Kidney tubule cell (primary cell): ENCODE measurements at places on chromosomes 12 and 14.

- DNase-seq: peak; percentile 20
Measured at GRCh38 chr12:124613151-124613585, 45.8 kb upstream of the NCOR2 start.

GRCh38 chr12:18749386-18749957, 11.6 kb downstream of the CAPZA3 start:
- no peak for DNase-seq

- no peak for DNase-seq
Measured at GRCh38 chr12:104710940-104711689, 247.0 kb downstream of the SLC41A2 start.

GRCh38 chr14:70567791-70568190, 32.7 kb downstream of the MED6 start:
- DNase-seq: peak; percentile 55

DNA sequence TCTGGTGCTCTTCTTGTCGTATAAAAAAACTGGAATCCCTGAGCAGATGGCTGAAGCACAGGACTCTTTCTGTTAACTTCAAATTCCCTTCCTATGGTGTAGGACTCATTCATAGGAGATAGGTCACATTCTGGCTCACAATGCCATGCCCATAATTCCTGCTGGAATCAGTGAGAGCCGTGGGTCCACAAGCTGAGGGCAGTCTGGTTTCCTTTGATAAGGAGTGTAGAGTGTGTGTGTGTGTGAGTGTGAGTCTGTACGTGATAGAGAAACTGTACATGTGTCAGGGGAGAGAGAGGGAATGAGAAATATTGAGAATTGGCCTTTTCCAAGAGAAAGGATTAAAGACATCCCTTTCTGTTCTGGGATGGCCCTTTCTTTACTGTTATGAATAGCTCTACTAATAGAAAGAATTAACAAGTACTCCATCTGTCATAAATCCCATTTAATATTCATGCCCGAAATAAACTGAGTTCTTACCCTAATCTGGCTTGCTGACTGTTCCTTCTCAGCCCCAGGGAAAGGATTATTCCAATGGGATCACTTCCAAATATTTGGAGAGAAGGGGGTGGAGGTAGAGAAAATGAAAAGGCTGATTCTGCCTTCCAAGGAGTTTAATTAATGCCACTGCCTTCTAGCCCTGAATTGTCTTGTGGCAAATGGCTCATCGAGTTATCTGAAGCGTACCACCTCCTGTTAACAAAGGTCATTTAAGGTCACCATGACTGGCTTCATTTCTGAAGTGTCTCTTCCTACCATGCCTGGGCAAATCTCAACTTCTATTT, 79.0 kb downstream of the TMX1 start:
- DNase-seq: peak; percentile 60

- DNase-seq: no peak
Measured at GRCh38 chr12:13209436-13210235, 13.1 kb downstream of the EMP1 start.

DNA sequence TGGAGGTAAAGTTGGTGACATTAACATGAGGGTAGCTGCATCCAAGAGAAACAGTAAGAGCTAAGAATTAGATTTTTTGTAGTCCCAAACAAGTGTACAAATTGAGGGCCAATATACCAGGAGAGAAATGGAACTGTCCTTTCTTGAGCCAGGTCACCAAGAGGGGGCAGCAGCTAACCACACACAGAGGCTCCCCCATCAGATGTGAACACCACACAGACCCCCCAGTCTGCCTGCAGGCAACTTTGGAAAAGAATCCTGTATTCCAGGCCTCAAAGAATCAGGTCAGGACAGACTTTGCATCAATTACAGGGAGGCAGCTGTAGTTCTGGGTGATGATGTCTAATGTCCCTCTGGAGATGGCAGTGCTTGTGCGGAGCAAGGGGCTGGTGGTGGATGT, 77.9 kb downstream of the SPTB start:
- DNase-seq: peak; percentile 22

GRCh38 chr12:91892081-91892855, 253.4 kb downstream of the BTG1 start:
- DNase-seq: no peak

GRCh38 chr14:49960453-49960852, 67.6 kb downstream of the ARF6 start:
- DNase-seq: no peak

DNA sequence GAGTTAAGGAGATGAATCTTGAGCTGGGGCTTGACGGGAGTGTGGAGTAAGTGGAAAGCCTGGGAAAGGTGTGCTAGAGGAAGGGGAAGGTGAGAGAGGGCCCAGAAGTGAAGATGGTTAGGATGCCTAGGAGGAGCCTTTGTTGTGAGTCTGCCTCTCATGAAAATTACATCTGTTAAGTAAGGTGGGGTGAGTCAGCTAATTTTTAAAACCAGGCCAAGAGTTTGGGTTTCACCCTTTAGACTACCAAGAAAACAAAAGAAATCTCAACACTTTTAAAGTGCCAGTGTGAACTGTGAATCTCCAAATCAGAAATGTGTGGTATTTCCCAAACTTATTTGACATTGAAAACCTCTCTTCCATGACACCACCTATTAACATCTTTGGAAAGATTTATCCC, 185.2 kb downstream of the CRADD start:
- DNase-seq: no peak

DNA sequence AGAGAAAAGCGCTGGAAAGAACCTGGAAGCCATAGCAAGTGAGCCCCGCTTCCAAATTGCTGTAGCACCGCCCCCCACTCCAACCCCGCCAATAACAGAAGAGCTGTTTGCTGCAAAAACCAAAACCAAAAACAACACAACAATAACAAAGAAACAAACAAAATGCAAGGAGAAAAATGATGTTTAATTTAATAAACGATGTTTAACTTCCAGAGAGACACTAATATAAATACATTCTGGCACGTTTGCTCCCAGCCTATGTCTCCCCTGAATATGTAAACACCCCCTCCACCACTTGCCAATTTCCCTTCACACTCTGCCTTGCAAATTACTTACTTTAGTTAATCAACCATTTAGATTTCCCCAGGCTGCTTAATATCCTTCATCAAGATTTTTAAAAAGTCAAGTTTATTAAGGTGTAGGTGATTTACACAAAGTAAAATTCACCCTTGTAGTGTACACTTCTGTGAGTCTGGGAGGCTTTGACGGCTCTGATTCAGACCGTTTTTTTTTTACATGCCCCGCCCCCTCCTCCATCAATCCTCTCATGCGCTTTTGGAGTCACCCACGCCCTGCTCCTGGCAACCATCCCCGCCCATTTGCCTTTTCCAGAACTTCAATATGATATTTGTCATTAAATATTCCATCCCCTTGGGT, 482 bp upstream of the IFI27L2 start:
- peak; percentile 43 for DNase-seq

DNA sequence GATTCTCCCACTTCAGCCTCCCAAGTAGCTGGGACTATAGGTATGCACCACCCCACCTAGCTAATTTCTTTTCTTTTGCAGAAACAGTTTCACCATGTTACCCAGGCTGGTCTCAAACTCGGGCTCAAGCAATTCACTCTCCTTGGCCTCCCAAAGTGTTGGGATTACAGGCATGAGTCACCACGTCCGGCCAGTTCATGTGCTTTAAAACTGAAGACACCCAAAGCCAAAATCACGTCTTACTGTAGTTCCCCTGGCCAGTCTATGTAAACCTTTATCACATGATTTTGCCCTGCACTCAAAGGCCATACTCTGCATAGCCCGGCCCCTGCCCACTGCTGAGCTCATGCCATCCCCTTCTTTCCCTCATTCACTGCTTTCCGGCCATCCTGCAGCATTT, 4.5 kb downstream of the ALKBH2 start:
- DNase-seq: no peak

- DNase-seq: no peak
Measured at GRCh38 chr14:96097752-96098151, 58.6 kb downstream of the C14orf132 start.

DNA sequence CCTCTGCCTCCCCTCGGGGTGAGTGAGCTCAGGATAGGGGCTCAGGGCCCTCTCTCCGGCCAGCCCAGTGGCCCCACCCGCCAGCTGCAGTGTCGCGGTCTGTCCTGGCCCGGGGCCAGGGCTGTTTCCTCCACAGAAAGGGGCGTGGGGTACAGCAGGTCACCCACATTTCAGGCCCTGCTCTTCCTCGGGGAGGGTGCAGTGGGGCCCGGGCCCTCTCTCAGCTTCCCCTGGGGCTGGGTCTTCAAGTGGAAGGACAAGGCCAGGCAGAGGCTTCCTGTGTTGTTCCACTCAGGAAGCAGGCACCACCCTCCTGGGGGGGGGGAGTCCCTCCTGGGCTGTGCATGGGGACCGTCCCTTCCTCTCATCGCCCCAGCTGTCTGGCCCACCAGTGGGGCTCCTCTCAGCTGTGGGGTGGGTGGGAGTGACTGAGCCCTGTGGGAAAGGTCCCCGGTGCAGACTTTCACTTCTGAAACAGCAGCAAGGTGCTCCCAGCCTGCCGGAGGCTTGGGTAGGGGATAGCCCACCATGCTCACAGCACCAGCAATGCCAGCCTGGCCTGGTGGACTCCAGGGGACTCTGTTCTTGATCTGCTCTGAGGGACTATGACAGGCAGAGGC, 3.7 kb downstream of the GPR132 start:
- no peak for DNase-seq

GRCh38 chr12:69337311-69338090, 10.7 kb upstream of the LYZ start:
- no peak for DNase-seq

- no peak for DNase-seq
Measured at GRCh38 chr14:99345472-99345871, 73.5 kb upstream of the BCL11B start.

GRCh38 chr14:74792249-74793039, 29.3 kb downstream of the YLPM1 start:
- DNase-seq: peak; percentile 49

DNA sequence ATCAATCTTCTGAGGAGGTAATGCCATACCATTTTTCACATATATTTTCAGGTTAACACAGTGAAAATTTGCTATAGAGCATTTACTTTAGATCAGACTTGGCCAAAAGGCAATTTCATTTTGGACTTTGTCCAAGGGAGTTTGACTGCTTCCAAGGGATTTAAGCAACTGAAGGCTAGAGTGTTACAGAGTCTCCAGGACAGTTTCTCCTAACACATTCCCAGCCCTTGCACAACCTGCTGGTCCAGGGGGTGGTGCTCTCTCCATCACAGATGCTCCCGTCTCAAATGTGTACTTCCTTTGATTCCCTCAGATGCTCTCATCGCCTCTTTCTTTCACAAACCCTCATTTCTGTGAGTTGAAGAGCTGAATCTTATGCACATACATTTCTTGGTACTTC, 143.1 kb downstream of the TPH2 start:
- no peak for DNase-seq

- DNase-seq: no peak
Measured at GRCh38 chr14:56159066-56159465, 40.9 kb downstream of the PELI2 start.

- no peak for DNase-seq
Measured at GRCh38 chr12:125773033-125773640, 707.9 kb downstream of the AACS start.

GRCh38 chr12:39626033-39626814, 6.6 kb upstream of the ABCD2 start:
- DNase-seq: no peak

DNA sequence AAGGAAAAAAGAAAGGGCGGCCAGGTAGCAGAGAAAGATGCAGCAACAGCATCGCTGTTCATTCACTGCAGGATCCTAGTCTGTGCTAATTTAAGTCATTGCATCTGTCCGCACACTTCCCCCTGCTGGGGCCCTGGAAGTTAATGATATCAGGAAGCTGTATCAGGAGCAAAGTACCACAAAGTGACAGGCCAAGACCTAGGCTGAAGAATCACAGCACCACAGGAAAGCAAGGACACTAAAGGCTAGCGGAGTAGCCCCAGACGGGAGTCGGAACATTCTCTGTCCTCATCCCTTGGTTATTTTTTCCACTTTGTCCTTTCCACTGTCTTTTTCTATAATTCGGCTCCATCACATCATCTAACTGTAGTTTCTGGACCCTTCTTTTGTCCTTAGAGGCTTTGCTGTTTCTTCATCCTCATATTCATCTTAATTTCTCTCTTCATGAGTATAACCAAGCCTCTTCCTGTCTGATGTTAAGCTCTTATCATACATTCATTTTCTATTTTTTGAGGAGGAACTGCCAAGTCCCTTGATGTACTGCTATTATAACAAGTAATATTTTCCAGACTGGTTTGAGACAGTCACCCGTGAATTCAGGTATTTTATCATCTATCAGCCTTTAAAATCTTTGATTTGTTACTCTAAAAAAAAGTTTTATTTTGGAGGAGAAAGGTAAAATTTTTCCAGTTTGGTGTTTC, 28.3 kb downstream of the DUSP16 start:
- DNase-seq: no peak

GRCh38 chr12:105107171-105107493, 399 bp upstream of the WASHC4 start:
- no peak for DNase-seq

DNA sequence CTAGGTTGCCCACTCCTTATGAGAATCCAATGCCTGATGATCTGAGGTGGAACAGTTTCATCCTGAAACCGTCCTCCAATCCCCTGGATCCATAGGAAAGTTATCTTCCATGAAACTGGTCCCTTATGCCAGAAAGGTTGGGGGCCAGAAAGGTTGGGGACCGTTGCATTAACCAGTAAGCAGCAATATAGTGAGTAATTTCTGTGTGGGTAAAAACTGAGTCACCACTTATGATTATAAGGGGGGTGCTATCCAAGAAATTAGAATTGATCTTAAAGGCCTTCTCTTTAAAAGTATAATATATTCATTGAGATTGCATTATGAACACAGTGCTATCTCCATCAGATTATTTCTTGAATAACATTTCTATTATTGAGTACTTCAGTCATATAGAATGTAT, 97.2 kb downstream of the PCNX1 start:
- no peak for DNase-seq

GRCh38 chr12:8950221-8950527, 729 bp upstream of the M6PR start:
- no peak for DNase-seq

DNA sequence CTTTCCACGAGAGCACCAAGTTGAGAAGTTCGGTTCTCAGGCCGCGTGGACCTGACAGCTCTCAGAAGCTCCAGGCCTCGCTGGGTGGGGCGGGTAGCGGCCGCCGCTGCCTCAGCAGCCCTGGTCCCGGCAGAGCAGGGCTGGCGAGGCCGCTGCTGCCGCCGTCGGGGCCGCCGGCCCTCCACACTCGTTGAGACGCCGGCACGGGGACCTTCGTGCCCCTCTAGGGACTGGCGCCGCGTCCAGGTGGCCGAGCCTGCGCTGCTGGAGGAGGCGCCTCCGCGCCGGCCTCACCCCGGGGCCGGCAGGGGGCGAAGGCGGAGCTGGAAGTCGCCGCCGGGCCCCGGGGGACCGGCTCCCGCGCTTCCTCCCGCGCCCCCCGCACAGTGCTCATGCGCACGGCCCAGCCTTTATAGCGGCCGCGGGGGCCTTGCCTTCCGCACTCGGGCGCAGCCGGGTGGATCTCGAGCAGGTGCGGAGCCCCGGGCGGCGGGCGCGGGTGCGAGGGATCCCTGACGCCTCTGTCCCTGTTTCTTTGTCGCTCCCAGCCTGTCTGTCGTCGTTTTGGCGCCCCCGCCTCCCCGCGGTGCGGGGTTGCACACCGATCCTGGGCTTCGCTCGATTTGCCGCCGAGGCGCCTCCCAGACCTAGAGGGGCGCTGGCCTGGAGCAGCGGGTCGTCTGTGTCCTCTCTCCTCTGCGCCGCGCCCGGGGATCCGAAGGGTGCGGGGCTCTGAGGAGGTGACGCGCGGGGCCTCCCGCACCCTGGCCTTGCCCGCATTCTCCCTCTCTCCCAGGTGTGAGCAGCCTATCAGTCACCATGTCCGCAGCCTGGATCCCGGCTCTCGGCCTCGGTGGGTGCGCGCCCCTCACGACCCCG, at the start of gene COCH:
TSS of gene COCH (plus strand) at position 440 of the 879 bp plus-strand sequence. CDS start at position 820, 380 bp downstream.
- peak; percentile 48 for DNase-seq

- DNase-seq: no peak
Measured at GRCh38 chr12:7346551-7347225, 42.8 kb downstream of the ACSM4 start.
